ENCODE measurements at places on chromosomes 1 and 21. TPM values are rescaled to one million over a fixed set of nuclear protein-coding genes. Genes with fewer than 3 reads are reported as not detected.

The RNU1-3 gene
- under 0.01 TPM for total RNA-seq

DNA sequence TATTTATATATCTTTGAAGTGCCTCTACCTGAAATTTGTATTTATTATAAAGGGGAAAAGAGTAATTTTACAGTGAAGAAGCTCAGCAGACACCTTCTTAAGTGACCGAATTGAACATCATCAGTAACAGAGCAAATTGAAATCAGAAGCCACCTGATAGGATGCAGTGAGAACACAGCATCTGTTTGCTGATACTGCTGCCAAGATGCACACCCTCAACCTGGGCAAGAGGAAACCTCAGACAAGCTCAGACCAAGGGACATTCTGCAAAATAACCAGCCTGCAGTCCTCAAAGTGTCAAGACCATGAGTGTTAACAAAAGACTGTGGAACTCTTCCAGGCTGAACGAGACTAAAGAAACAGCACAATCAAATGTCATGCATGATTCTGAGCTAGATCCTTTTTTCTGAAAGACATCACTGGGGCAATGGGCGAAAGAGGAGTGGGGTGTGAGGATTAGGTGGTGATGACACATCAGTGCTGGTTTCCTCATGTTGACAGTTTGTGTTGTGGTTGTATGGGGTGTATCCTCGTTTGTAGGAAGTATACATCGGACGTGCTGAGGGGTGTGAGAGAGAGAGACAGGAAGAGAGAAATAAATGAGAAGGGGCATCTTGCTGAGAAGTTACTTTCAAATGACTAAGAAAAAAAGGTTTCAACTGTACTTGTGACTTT lies 103.7 kb downstream of the ABCA4 start:
- DNase-seq: no peak

- DNase-seq: no peak
These were observed 29.9 kb upstream of the EXO1 start for GRCh38 chr1:241817956-241818612.

- no peak for DNase-seq
These were observed 43.0 kb upstream of the TARDBP start for GRCh38 chr1:10969267-10969970.

The PLEKHG5 gene
- 11.7 TPM for total RNA-seq
